ENCODE measurements at places on chromosomes 2 and 18.

DNA sequence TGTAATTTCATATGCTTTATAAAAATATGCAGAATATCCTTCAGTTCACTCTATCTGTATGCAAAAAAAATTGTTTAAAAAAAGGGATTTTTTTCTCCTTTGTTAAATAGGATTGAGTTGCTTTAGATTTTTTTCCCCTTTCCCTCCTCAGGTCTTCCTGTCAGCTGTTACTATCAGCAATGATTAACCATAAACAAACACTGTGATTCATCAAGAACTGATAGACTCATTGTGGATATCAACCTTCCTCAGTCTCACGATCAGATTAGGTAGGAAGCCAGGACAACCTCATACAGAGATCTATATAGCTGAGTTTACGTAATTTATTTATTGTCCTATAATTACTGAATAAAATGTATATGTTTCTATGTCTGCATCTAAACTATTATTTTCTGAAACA, 2136.2 kb upstream of the CELF4 start:
- DNase-seq: no peak

DNA sequence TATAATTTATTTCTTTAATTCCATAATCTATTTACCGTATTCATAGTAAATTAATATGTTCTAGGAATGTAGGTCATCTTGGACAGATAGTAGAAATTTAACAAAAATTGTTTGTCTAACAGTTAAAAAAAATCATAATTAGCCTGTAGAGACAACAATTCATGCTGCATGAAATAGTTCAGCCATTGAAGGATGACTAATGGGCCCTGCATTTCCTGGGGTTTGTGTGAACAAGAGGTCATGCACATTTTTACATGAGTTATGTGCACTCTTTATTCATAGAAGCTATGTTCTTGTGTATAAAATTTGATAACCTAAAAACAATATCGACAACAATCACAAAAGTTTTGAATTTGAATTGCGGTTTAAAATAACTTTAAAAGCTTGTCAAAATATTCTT, 1663.6 kb downstream of the SUCLG1 start:
- no peak for DNase-seq

- no peak for DNase-seq
These were observed 343.4 kb upstream of the HS6ST1 start for GRCh38 chr2:128662051-128662471.

DNA sequence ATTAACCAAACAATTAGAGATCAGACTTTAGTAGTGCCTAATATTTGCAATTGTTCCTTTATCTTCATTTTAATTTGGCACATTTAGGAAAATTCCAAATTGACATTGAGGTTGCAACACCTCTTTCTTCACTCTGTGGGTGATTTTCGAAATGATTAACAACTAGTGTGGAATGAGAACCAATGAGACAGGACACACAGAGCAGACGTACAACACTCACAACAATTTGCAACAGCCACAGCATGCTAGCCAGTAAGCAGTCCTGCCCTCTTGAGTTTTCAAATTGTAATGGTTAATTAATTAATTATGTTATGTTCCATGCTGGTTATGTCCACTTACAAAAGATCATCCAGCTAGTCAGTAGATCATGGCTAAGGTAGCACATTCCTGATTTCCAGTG, 339.3 kb downstream of the LRP1B start:
- no peak for DNase-seq

GRCh38 chr2:40093021-40093675, 314.1 kb upstream of the THUMPD2 start:
- no peak for DNase-seq

- DNase-seq: no peak
These were observed 207.4 kb downstream of the TCF4 start for GRCh38 chr18:55380589-55380988.

- DNase-seq: no peak
These were observed 117.5 kb downstream of the FAM168B start for GRCh38 chr2:130975729-130976128.

GRCh38 chr2:71853858-71854257, 293.8 kb downstream of the CYP26B1 start:
- no peak for DNase-seq
